Erythroblast (primary cell): ENCODE measurements at places on chromosomes 6 and 20.

- DNase-seq, result no peak
Measured at GRCh38 chr6:30007132-30007764, 53.8 kb upstream of the POLR1H start.

DNA sequence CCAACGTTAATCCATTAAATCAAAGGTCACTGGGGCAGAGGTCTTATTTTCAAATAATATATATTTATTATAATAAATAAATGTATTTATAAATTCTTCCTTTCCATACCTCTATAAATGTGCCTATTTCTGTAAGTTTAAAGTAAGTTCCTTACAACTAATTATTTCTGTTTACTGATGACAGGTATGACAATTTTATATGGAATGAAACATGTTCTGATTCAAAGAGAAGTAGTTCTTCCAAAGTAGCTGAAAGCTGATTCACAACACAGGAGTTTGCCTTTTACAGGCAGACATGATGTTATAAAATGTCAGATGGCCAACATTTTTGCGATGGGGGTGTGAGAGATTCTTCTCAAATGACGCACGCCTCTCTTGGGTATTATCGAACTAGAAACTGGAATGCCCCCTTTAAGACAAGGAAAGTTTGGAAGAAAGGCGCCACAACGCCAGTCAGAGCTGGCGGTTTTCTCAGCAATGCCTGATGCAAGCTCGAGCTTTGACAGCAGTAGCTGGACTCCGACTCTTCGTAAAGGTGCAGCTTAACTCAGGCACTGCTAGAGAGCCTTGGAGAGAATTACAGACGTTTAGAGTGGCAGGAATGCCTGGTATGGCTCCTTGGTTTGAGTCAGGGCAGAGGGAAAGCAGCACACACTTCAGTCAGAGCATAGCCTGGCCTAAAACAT is 92.1 kb downstream of the FOXC1 start:
- DNase-seq, result no peak

DNA sequence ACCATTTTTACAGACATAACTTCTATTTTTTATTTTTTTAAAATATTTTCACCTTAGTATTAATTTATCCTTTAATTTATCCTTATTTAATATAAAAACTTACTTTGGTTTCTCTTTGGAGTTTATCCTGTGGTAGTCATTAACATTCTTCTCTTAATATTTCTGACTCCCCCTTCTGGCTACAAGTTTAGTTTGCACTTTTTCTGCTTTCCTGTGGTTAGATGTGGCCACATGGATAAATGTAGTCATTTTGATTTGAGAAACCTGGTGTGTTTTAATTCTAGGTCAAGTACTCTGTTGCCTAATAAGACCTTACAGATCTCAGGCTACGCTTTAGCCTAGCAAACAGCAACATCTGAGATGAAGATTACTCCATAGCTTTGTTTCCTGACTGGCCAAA is 1187.5 kb downstream of the HACE1 start:
- no peak for DNase-seq

- no peak for DNase-seq
Measured at GRCh38 chr6:137914530-137915193, 47.6 kb downstream of the TNFAIP3 start.

DNA sequence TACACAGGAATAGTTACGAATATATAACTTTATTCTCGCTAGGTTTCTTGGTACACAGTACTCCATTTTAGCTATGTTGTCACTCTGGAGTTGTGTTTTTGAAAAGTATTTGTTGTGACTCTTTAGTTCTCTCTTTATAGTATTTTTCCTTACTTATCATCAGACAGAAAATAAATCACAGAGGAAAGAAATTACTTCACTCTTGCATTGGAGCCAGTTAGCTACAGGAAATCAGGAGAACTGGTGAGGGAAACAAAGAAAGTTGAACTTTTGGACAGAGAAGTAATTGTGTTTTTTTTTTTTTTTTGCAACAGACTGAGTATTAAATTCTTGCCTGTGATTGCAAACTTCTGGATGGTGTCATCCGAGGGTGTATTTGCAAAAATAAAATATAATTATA is 33.9 kb downstream of the DSE start:
- DNase-seq, result no peak

DNA sequence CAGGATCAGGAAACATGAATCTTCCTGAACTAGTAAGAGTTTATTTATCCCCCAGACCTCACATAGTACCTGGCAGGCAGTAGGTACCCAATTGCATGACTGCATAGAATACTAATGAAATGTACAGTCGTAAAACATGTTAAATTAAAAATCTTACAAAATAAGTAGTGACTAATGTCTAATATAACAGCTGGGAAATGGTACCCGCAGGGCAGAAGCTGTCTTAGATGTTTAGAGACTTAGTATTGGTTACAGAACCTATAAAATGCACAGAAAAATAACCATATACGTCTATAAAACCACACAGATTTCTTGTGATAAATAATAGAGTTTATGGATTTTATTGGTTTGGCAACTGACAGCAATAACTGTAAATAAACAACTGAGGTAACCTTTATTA is 139.1 kb upstream of the GMDS start:
- DNase-seq, result no peak

GRCh38 chr20:9180481-9181257 is 111.8 kb downstream of the PLCB4 start:
- DNase-seq, result no peak

- DNase-seq, result no peak
Measured at GRCh38 chr6:109920911-109921310, 57.2 kb upstream of the GPR6 start.

- no peak for DNase-seq
Measured at GRCh38 chr6:116011520-116011919, 49.2 kb downstream of the FRK start.

DNA sequence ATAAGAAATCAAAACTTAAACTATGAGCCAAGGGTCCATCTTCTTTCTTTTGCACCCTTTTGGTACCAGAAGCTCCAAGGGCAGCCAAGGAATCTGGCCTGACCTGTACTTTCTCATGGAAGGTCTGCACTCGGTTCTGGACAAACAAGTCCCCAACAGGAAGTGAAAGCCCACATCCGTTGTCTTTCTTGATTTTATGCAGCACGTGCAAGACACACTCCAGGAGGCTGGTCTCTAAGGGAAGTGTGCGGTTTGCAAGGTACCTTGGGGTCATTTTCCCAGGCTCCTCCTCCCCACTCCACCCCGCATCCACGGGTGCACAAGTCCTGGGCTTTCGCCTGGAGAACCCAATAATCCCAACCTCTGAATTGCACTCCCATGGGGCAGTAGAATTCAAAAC is 101.9 kb downstream of the NFATC2 start:
- no peak for DNase-seq

GRCh38 chr6:162149786-162150185 is 577.8 kb downstream of the PRKN start:
- no peak for DNase-seq

- no peak for DNase-seq
Measured at GRCh38 chr20:1918491-1919165, 23.4 kb downstream of the SIRPA start.
